ENCODE measurements at places on chromosomes 5 and 9.

- DNase-seq, result no peak
Measured at GRCh38 chr5:59521476-59521875, 372.1 kb downstream of the PDE4D start.

GRCh38 chr5:164073081-164073480 is 567.7 kb downstream of the MAT2B start:
- DNase-seq, result no peak

GRCh38 chr9:123065196-123065595 is 31.7 kb downstream of the GPR21 start:
- peak; percentile 77 for DNase-seq

GRCh38 chr5:65100911-65101631 is 332.3 kb downstream of the CWC27 start:
- DNase-seq, result peak; percentile 77
